NCI-H187 treated with DMSO at 0.1 percent for 48 hours (cell line): ENCODE measurements at places on chromosomes 2 and 18.

GRCh38 chr18:55633032-55633431, 45.0 kb upstream of the TCF4 start:
- no peak for DNase-seq

- DNase-seq: no peak
Observed at GRCh38 chr2:26559044-26559405, 81.1 kb upstream of the OTOF start.

- DNase-seq: peak; percentile 26
Observed at GRCh38 chr18:47594621-47595086, 335.8 kb downstream of the SMAD2 start.

DNA sequence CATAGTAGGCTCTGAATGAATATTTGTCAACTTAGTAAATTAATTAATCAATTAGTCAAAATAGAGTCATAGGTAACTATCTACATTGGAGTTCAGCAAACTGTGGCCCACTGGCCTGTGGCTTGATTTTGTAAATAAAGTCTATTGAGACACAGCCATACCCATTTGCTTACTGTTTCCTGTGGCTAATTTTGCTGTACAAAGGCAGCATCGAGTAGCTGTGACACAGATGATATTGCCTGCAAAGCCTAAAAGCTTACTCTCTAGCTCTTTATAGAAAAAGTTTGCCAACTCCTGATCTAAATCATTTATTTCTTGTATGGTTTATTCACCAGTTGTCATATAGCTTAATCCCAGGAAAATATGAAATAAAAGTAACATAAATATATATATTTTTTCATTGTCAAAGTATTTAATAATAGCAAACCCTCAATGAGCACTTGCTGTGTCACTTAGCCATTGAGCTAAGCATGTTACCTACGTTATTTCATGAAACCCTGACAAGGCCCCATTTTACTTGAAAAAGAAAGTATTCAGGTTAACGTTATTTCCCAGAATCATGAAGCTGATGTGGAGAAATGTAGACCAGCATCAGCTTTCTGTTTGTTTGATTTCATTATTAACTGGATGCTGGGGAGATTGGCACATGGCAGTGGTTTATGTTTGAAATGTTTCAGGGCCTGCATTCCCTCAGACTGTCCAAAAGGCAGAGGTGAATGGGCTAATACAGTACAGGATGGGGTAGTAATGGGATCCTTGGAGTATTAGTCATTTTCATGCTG, 69.6 kb downstream of the ICOS start:
- DNase-seq: no peak

- no peak for DNase-seq
Observed at GRCh38 chr2:46702537-46702936, 213.1 kb downstream of the MCFD2 start.

DNA sequence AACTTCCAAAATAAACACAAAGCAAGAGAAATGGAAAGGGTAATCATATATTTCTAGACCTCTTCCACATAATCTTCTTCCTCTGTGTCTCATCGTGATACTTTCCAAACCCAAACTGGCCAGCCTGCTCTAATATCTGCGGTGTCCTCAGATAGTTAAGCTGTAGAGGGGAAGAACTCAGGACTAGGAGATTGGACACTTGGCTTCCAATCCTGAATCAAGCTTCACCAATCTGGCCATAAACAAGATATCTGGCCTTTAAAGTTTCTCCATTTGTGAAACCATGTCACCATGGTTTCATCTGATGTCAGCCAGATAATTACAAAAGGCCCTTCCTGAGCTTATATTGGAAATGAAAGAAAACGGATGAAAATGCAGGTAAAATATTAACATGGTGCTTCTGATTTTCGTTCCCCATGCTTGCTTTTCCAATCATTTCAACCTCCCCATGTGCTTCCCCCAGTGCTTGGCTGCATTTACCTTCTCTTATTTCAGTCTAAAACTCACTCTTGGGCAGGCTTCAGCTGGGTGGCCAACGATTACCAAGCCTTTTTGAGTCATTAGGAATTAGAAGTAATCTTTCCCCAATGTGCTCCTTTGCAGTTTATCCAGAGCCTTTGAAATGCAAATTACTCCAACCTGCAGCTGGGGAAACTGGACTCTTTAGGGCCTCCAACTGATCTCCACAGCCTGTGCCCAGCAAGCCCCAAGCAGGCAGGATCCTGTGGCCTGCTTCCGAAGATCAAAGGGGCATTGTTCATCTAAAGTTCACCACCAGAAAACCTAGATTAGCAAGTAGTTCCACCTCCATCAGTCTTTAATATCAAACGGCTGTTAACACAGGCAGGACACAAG, 44.5 kb upstream of the MYCN start:
- DNase-seq: no peak

- no peak for DNase-seq
Observed at GRCh38 chr18:32707586-32707985, 65.2 kb downstream of the KLHL14 start.

DNA sequence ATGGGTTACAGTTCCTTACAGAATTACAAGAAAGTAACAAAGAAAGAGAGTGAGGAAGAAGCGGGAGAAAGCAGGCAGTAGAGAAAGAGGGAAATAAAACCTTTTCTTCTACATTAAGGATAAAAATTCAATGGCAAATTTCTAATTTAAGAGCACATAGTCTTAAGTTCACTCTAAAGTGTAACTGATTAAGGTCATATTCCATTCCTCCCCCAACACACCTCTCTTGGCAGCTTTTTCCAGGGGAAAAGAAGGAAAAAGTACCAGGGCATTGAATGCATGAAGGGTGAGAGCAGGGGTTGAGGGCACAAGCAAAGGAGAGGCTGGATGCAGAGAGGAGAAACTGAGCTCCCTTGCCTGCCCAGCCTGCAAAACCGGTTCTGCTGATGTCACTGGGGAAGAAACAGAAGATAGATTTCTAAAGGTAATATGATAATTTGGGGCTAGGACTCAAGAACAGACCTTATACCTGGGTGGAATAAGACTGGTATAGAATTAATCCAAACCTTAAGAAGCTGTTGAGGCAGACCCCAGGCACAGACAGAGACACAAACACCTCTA, 4.6 kb downstream of the ACMSD start:
- DNase-seq: no peak

GRCh38 chr2:163646687-163647086, 89.1 kb downstream of the FIGN start:
- DNase-seq: no peak

DNA sequence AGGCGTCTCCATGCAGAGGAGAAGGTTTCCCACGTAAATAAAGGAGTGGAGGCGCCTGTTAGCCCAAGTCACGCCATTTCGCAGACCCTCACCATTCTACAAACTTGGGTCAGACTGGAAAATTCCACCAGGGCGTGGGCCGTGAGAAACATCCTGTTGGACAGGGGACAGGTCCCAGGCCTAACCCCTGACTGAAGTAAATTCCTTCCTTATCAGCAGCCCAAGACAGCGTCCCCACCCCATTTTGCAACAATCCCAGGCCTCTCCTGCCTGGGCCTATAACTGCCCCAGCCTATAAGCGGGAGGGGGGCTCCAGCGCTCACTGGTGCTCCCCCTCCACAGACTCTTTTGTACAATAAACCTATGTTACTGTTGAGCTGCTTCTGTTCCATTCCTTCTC, 57.3 kb upstream of the CBLN2 start:
- no peak for DNase-seq

DNA sequence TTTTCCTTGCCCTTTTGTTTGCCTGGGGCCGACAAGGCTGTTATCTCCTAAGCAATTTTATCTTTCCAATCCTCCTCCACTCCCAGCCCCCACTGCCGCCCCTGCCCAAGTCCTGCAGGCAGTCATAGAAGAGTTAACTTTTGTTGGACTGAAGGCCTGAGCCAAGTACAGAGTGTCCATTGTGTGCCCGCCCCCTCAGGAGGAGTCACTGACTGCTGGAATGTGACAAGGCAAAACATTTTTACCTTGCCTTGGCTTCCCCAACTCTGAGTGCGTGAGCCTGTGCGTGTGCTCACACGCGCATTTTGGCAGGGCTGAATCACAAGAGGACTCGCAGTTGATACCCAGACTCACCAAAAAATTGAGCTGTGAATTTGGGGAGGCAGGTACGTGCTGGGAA, 16.2 kb downstream of the SETBP1 start:
- DNase-seq: no peak

DNA sequence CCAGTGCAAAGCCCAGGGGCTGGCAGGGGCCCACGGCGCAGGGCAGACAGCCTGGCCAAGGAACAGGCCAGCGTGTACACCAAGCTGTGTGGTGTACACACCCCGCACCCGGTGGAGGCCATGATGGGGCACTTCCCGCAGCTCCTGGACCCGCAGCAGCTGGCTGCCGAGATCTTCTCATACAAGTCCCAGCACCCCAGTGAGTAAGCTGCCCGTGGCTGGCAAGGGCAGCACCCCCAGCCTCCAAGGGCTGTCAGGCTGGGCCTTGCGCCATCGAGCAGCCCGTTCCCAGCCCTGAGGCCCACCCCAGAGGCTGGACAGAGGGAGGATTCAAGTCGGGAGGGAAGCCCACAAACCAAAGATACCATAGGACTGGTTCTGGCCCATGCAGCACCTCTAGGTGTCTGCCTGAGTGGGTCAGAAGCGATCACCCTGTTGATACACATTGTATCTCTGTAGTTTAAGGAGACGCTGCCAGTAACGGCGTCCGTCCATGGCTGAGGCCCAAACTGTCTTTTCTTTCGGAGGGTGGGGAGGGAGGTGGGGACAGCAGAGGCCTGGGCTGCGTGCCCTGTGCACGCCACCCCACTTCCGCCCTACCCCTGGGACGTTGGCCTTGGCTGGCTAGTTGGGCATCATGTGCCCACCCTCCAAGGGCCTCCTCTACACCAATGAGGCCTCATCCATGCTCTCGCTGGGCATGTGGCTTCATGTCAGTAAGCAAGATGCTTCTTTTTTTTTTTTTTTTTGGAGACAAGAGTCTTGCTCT, 16.8 kb upstream of the MTERF4 start:
- DNase-seq: no peak

DNA sequence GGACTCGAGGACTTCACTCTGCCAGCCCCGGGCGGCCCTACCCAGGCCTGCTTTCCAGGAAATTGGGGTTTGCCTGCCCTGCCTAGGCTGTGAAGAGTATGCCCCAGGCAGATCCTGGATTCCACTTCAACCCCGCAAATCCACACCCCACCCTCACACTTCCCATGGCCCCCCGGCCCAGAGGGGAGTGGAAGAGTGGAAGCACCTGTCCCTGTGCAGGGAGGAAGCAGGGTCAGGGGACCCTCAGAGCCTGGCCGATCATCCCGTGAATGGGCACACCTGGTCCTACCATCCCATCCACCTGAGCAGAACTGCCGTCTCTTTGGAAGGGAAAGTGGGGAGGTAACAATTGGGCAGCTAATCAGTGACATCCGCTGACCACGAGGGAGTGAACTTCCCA, 245.2 kb downstream of the EIPR1 start:
- no peak for DNase-seq

- DNase-seq: no peak
Observed at GRCh38 chr18:24827501-24827900, 367.1 kb downstream of the HRH4 start.

DNA sequence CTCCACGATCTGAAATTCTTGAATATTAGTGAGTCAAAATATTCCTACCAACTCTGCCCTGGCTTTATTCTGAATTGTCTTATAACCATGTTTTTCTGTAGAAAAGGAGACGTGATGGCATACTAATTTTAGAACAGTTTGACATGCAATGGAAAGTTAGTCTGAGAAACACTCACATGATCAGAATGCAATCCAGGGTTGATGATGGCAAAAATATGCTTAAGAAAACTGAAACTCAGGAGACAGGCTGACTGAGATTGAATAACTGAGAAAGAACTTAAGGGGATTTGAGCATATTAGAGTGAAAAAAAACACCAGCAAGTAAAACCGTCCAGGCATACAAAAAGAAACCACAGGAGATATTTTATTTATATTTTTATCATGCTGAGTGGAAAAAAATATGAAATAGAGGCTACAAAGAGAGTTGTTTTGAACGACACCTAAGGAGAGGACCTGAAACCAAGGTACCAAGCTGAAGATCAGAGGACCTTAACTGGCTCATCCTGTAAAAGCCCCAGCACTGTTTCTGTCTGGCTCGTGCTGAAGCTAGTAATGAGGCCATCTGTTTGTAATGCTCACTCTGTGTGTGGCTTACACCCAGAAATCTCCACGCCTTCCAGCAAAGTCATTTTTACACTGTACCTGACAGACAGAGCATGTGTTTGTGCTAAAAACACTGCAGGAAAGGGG, 437.2 kb upstream of the PKDCC start:
- no peak for DNase-seq

- no peak for DNase-seq
Observed at GRCh38 chr2:8215159-8215863, 466.5 kb upstream of the ID2 start.

GRCh38 chr2:68039317-68039716, 23.5 kb downstream of the C1D start:
- DNase-seq: no peak

DNA sequence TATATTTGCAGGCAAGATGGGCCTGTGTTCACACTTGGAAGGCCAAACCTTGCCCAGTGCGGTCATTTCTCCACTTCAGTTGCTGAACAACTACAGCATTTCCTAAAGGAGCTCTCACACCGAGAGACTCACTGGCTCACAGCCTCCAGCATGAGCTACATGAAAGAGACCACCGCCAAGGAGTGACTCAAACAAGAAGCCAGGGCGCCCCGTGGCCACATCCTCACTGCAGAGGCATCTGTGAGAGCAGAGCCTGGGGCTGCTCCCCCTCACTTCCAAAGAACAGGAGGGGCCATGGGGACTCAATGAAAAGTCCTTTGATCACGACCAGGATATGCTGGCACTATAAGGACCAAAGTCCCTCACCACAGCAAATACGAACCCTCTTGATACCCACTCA, 50.0 kb downstream of the TMEM163 start:
- no peak for DNase-seq

DNA sequence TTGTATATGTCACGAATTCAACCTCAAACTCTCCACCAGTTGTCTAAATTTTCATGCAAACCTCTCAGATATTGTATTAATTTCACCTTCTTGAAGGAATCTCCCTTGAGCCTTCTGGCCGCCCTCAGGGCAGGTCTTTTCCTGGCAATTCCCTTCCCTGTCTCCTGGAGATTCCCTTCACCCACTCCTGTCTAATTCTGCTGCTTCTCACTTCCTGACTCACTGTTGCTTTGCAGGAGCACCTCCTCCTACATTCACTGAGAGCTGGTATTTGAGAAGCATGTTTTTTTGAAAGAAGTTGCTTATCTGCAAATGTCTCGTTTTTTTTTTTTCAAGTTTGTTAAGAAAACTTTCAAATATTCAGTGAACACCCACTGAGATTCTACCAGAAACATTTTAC, 79.9 kb upstream of the OTOS start:
- DNase-seq: no peak

DNA sequence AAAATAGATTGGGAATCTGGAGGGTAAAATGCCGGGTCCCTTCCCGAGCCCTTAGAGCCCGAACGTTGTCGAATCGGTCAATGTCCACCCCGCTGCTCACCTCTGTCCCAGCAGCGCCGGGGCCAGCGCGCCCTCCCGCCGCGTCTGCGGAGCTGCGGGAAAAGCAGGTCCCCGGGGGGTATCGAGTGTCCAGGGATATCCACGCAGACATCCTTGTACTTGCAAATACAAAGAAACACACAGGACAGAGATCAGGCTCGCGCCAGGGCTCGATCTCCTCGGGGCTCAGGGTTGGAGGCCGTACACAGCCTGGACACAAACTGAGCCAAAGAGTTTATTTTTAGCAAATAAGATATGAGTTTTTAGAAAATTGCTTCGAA, 2.3 kb upstream of the GATA6 start:
- DNase-seq: no peak

GRCh38 chr2:239464166-239465016, 63.6 kb upstream of the HDAC4 start:
- DNase-seq: no peak
